Esophagus muscularis mucosa (tissue), 4 donors: ENCODE measurements at places on chromosomes 4 and X. TPM values are rescaled to one million over a fixed set of nuclear protein-coding genes. Genes with fewer than 3 reads are reported as not detected.

DNA sequence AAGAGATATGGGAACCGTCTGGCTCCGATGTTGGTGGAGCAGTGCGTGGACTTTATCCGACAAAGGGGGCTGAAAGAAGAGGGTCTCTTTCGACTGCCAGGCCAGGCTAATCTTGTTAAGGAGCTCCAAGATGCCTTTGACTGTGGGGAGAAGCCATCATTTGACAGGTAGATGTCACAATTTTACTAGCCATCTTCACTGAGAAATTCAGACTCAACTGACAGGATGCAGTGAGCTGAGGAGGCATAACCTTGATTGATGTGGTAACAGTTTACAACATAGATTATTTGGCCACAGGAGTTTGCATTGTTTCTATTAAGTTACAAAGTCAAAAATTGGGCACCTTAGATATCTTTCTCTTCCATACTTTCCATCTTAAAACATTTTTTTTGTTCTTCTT lies 417.7 kb downstream of the MAPK10 start:
- DNase-seq = no peak

GRCh38 chrX:155027509-155028066 lies 944 bp downstream of the FUNDC2 start:
- DNase-seq = no peak

The ASB5 gene
- 13.1 TPM for total RNA-seq

GRCh38 chr4:62644372-62644771 lies 1444.2 kb downstream of the ADGRL3 start:
- no peak for DNase-seq

The FAM236C gene
- not detected for total RNA-seq
